Neural crest cell (in vitro differentiated cells): ENCODE measurements at places on chromosomes 2 and 18. TPM values are rescaled to one million over a fixed set of nuclear protein-coding genes. Genes with fewer than 3 reads are reported as not detected.

- no peak for DNase-seq
These were observed 65.0 kb downstream of the RAB31 start for GRCh38 chr18:9772847-9773677.

TM4SF20 gene
- total RNA-seq: not detected in 2 replicates

- no peak for DNase-seq
These were observed 1348.0 kb upstream of the TMEFF2 start for GRCh38 chr2:193542762-193543161.

GRCh38 chr18:2903006-2903405 is 56.2 kb downstream of the EMILIN2 start:
- DNase-seq: no peak

FAM237A gene
- not detected in 2 replicates for total RNA-seq

STK36 gene
- 77.0 and 78.7 TPM in 2 replicates for total RNA-seq

GRCh38 chr2:127081826-127082633 is 24.9 kb downstream of the BIN1 start:
- DNase-seq: no peak

DNA sequence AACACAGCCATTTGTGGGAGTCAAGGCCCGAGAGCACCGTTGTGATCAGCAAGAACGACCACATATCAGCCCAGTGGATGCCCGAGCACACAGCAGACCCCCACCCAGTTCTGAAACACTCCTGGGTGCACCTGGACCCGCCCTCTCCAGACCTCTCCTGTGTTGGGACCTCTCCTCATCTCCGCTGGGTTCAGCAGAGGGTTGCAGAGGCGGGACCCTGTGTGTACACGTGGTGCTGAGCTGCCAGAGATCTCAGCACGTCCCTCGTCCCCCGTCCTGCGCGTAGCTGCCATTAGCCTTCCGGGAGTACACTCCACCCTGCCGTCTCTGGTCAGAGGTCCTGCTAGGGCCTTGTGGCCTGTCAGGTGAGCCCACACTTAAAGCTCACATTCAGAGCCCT is 51.7 kb downstream of the ADI1 start:
- DNase-seq: no peak

NCKAP5 gene
- total RNA-seq: 22.8 and 27.9 TPM in 2 replicates

IHH gene
- total RNA-seq: 0.16 TPM in 1 of 2 replicates, not detected in the other

NEUROD1 gene
- 2.5 and 2.7 TPM in 2 replicates for total RNA-seq

ASAP2 gene
- 48.6 and 51.8 TPM in 2 replicates for total RNA-seq

MEP1B gene
- not detected in 2 replicates for total RNA-seq

LRRTM4 gene
- 10.1 and 10.6 TPM in 2 replicates for total RNA-seq

LINC00305 gene
- not detected in 2 replicates for total RNA-seq

CXCR1 gene
- total RNA-seq: not detected in 2 replicates

- DNase-seq: peak; percentile 18
These were observed 81.1 kb downstream of the RAPH1 start for GRCh38 chr2:203453858-203454451.

LAMA1 gene
- 96.1 and 102 TPM in 2 replicates for total RNA-seq

DNA sequence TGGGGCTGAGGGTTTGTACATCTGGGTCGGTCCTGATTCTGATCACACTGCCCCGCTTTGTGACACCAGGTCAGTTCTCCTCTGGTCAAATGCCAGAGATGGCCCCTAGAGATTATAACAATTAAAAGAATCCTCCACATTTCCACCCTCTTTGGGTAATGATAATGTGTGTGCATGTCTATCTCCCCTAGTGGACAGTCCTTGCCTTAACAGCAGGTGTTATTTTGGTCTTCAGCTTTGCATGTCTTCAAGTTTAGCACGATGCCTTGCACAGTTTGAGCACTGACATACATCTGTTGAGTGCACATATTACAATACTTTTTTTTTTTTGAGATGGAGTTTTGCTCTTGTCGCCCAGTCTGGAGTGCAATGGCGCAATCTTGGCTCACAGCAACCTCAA is 25.7 kb upstream of the COX7A2L start:
- no peak for DNase-seq

GRCh38 chr18:45688113-45688512 is 35.9 kb upstream of the SLC14A1 start:
- no peak for DNase-seq

DNA sequence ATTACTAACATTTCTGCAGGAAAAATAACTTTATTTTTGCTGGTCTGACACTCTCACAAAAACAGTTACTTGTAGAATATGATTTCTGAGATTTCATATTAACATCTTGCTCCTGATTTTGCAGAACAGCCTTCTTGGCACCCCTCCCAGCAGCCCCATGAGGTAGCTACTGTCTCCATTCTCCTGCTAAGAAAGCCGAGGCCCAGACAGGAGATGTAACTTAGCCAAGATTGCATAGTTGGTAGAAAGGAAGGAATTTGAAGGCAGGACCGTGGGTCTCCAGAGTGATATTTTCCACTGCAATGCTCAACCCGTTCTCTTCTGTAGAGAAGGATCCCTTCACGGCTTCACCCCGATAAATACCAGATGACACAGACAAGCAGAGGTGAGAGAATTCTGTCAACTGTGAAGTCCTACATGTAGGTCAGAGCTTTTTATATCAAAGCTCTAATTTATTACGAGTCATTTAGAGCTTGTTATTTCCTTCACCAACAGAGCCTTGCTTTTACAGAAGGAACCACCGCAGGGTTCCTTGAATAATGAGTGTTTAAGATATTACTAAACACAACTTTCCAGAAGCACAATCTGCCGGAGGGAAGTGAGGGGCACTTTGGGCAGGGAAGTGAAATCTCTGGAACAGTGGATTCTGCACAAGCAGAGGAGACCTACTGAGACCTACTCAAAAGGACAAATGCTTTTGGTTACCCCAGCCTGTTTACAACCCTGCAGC is 48.0 kb upstream of the MYCN start:
- DNase-seq: no peak

TMEM200C gene
- 24.2 and 26.1 TPM in 2 replicates for total RNA-seq

- no peak for DNase-seq
These were observed 61.6 kb upstream of the TGFA start for GRCh38 chr2:70615222-70615621.

SRSF7 gene
- total RNA-seq: 347 and 356 TPM in 2 replicates

NTSR2 gene
- total RNA-seq: not detected in 2 replicates

TRIM54 gene
- not detected in 2 replicates for total RNA-seq

- no peak for DNase-seq
These were observed 124.3 kb downstream of the GLI2 start for GRCh38 chr2:120859814-120860578.

CREG2 gene
- 0.63 TPM in 1 of 2 replicates, not detected in the other for total RNA-seq

MRO gene
- 0.12 and 0.23 TPM in 2 replicates for total RNA-seq

GRCh38 chr2:19933351-19933981 is 31.7 kb upstream of the TTC32 start:
- no peak for DNase-seq

TMEM178A gene
- total RNA-seq: 12.0 and 12.3 TPM in 2 replicates

DNA sequence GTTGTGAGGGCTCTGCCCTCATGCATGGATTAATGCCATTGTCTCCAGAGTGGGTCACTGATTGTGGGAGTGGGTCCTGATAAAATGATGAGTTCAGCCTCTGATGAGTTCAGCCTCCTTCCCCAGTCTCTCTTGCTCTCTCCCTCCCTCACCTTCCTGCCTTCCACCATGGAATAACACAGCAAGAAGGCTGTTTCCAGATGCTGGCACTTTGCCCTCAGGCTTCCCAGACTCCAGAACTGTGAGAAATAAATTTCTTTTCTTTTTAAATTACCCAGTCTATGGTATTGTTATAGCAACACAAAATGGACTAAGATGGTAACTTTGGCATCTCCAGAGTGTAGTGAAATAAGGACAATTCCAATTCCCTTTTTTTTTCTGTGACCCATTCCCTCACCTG is 47.1 kb upstream of the MAP4K3 start:
- DNase-seq: no peak

DNA sequence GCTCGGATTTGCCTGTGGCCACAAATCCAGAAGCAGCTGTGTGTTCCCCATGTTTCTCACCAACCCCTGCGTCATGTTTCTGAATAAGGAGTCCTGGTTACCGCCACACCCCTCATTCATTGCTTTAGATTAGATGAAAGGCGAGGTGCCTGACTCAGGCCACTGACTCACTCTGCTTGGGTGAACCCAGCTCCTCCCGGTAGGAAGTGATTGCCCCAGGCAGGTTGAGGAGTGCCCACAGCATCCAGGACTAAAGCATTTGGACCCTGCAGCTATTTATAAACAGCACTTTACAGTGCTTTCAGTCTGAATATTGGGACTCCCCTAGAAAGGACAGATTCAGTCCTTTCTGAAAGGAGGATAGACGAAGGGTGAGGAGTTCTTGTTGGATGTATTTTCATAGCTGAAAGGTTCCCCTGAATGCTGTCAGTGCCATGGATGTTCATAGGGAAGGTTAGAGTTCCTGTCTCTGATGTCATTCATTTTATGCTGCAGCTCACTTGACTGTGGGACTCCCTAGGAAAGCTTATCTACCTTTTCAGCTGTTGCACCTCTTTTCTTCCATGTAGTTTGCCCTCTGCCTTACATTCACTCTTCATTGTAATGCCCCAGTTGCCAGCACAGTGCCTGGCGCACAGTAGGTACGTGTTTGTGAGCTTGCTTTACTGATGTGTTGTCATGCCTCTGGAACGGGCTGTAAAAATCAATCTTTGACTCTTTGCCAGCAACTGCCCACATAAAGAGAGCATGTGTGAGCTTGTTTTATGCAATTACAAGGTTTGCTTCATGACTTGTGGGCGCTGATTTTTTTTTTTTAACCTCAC is 14.9 kb downstream of the ITGA6 start:
- DNase-seq: no peak

TCF7L1 gene
- 40.3 and 41.8 TPM in 2 replicates for total RNA-seq

DNA sequence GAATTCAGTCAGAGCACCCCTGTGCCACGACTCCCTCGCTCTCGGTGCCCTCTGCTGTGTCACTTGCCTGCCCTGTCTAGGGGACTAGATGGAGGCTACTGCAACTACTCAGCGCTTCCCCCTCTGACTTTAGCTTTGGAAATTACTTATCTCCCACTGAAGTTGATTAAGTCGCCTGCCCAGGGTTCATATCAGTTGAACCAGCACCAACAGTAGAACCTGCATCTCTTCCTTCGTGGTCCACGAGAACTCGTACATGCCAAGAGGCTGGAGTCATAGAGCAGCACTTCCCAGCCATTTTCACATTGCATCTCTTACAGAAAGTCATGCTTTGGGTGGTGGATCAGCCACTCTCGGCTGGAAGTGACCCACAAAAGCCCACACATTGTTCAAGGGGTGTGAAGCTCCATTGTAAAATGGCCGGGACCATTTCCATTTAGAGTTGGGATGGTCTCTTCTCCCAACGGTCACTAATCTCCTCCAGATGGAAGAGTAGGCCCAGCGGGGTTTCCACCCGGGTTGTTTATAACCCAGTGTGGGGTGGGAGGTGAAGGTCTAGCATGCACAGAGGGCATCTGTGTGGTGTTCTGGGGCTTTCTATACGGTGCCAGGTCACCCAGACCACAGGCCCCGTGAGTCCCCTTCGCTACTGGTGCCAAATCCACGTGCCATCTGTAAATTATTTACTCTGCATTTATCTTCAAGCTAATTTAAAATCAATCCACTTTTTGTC is 38.0 kb downstream of the STEAP3 start:
- no peak for DNase-seq

PASK gene
- total RNA-seq: 64.2 and 71.3 TPM in 2 replicates

MROH2A gene
- not detected in 2 replicates for total RNA-seq
